ENCODE measurements at places on chromosomes 11 and 22.
A peak's percentile ranks its signal among the peaks of the same experiment; 100 is the strongest.

- DNase-seq, result no peak
Measured at GRCh38 chr11:3165152-3165705, at the start of gene OSBPL5. Gene OSBPL5 (minus strand): TSS chr11:3165310. CDS start chr11:3129148, 36,162 bp downstream.

- no peak for DNase-seq
Measured at GRCh38 chr22:23764899-23765881, 2.4 kb downstream of the C22orf15 start.

DNA sequence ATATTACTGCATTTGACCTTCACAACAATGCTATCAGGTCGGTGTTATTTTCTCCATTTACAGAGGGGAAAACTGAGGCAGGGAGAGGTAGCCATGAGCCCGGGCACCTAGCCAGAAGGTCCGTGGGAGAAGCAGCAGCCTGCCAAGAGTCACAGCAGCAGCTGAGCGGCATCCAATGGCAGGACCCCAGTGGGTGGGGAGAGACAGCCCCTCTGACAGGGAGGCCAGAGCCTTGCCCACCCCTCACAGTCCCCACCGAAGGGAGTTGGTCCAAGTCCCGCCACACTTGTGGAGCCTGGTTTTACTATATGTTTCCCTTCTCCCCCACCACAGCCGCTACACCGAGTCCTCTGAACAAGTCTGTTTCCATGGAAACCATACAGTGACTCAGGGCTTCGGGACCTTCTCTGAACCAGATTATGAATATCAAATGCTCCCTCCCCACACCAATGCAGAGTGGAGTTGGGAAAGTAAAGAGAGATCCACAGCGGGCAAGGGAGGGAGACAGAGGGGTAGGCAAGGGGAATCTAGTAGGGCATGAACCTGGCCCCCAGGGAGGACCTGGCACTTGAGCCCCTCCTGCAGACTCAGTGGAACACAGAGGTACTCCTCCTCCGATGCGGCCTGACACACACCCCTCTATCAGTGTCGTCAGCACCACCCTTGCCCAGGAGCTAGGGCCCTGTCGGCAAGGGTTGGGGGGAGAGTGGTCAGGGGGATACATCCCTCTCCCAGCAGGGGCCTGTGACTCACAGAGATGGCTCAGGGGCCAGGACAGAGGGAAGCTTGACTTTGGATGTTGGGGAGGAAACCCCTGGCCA lies 2.5 kb downstream of the CHST1 start:
- peak; percentile 54 for DNase-seq

GRCh38 chr11:35118906-35119305 lies 20.1 kb upstream of the CD44 start:
- DNase-seq, result no peak

GRCh38 chr11:1038921-1039320 lies 2.4 kb upstream of the MUC6 start:
- DNase-seq, result no peak

DNA sequence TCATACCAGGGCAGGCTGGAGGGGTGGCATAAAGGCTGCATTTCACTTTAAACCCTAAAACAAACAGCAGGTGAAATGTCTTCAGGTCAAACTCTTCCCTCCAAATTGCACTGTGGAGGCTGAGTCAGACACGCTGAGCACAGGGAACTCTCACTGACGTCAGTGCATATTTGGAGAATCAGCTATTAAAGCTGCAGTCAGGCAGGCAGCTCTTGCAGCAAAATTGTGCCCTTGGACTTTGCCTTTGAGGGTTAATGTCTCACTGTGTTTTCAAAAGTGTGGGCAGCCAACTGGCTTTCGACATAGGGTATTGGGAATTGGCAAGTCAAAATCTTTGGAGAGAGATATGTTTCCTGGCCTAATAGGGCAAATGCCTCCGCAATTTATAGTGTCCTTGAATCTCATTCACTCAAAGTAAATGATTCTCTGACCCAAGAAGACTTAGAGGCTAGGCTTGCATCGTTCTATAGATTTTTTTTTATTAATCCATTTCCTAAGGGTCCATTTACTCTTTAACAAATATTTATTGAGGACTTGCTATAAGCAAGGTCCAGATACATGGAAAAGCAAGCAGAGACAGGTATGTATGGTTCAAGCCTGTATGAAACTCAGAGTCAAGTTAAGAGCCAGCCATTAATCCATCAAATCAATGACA lies 27.7 kb upstream of the SMCO4 start:
- DNase-seq, result peak; percentile 24

GRCh38 chr11:125057693-125058016 lies 5.5 kb upstream of the SLC37A2 start:
- no peak for DNase-seq

- no peak for DNase-seq
Measured at GRCh38 chr11:96229354-96229977, 113.5 kb downstream of the MAML2 start.

GRCh38 chr11:23423104-23423503 lies 562.8 kb upstream of the CCDC179 start:
- peak; percentile 29 for DNase-seq

DNA sequence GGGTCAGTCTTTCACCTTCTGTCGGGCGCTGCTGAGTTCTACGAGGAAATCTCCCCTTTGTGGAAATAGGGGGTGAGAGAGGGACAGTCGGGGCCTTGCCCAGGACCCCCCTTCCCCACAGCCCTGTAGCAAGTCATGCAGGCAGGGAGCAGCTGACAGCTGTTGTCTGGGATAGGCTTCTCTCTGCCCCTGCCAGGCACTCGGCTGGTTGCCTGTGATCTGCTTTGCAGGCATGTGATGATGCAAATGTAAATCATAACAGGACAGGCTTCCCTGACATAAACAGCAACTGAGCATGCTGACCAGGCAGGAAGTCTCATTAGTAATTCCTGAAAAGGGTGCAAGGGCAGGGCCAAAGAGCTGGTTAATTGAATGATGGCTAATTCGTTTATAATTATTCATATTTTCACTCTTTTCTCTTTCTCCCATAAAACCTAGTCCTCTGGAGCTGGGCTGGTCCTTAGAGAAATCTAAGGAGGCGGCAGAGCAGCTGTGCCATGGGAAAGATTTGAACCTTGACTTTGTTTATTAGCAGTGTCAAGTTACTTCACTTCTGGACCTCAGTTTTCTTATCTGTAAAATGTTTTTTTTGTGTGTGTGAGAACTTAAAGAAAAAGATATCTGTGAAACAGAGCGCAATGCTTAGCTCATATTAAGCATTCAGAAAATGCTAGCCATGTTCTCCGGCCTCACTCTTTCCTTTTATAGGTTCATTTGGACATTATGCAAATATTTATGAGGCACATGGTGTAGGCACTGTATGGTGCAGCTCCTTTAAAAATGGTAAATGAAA lies 129.7 kb downstream of the LDLRAD3 start:
- peak; percentile 40 for DNase-seq

GRCh38 chr11:35247863-35248262 lies 108.9 kb downstream of the CD44 start:
- DNase-seq, result no peak

- DNase-seq, result no peak
Measured at GRCh38 chr22:28933321-28933720, 49.9 kb downstream of the ZNRF3 start.

DNA sequence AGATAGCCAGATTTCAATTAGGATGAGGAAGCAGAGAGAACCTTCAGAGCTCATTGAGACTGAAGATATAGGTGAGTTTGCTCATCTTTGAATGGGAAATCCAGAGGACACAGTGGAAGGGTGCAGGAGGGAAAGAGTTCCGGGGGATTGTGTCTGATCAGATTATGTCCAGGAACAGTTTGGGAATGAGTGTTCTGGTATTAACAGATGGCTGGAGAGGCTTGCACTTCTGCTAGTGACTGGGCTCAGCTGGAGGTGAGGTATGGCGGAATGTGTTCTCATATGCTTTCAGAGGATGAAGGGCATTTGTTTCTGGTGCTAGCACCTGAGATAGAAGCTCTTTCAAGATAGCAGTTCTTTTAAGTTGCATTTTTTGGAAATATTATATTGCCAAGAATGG lies 27.6 kb downstream of the ALKBH3 start:
- no peak for DNase-seq

GRCh38 chr22:29477723-29478318 lies 2.2 kb upstream of the NEFH start:
- no peak for DNase-seq

DNA sequence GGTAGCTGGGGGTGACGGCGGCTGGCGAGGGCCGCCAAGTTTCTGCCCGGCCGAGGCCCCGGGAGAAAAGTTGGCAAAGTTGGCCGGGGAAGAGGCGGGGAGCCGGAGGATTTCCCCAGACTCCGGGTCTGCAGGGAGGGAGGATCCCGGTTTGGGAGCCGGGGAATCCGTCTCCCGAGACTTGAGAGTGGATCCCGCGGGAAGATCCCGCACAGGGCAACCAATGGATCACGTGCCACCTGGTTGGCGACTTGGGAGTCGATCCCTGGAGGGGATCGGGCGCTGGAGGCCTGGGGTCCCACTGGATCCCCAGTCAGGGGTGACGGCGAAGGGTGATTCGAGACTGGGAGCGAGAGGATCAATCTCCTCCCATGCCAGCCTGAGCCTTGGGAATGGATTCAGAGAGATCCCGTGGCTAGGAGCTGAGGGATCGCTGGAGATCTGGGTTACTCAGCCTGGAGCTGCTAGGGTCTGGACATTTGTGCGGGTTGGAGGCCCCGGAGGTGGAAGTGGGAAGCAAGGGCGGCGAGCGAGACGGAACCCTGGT lies 394 bp downstream of the KIAA1671 start:
- no peak for DNase-seq

GRCh38 chr11:66274219-66274618 lies 3.8 kb upstream of the CNIH2 start:
- DNase-seq, result no peak

DNA sequence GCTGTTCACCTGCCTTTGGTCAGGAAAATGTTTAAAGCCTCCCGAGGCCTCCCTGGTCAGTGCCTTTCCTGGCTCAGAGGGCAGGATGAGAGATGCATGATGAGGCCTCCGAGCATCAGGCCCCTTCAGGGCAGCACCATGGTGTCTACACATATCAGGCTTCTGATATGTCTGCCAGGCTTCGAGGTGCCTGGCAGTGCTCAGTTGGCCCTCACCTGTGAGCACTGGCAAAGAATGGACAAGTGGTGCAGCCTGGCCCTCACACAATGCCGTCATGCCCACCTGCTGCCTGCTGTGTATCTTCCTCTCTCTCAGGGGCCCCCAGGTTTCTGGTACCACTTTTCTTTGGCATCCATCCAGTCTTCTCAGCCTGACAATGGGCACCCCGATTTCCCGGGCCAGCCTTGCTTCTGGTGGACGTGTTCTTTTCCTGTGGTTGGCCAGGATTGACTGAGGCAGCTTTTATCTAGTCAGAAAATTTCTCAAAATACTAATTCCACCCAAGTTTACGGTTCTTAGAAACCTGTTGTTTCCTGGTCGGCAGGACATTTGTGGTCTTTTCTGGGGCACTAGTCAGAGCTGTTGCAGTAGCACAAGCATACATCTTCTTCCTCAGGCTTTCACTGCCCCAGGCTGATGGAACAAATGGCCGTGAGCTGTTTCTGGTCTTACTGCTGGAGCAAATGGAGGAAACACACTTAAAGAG lies 76.8 kb upstream of the SUSD2 start:
- DNase-seq, result no peak

DNA sequence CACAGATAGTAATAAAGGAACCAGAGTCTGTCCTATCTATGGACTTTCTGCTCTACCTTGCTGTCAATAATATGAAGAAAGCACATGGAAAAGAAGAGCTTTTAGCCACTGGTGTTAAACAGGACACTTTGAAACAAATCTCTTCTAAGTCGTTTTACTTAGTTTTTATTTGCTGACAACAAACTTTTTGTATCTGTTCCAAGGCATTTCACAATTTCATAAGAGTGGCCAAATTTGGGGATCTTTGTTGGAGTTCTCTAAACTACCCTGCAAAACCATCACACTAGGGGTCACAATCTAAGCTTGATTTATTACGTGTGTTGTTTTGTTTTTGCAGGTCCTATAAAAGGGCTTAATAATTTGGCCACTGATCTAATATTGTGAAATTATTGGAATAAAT lies 54.4 kb downstream of the BBOX1 start:
- DNase-seq, result no peak

GRCh38 chr11:64150481-64151239 lies 15.3 kb downstream of the MACROD1 start:
- DNase-seq, result no peak

DNA sequence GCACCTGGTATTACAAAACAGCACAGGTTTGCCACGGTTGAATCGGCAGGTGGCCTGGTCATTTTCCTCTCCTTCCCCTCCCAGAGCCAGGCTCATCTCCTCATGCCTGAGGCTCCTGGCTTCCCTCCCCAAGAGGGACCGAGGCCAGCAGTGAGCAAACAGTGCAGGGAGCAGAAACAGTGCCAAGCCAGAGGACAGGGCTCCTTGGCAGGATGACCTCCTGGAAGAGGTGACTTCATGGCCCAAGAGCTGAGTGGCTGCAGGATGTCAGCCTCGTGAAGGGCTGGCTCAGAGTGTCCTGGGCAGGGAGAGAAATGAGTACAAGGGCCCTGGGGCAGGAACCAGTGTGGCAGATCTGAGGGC lies 22.8 kb upstream of the PPFIA1 start:
- no peak for DNase-seq

DNA sequence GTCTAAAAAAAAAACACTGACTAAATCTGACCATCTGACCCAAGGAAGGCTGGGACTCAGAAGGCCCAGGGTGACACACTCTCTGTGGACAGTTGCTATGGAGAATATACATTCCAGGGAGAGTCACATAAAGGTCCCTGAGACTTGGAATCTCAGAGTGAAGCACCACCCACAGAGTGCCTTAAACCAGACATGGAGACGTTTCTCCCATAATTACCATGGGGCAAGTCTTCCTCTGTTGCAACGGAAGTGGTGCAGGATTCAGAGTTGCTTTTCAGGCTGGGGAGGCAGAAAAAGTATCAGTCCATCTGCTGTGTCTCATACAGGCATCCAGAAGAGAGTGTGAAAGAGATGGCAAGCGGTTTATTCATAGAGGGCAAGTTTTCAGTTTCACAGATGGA lies 58.7 kb upstream of the SLN start:
- peak; percentile 17 for DNase-seq

GRCh38 chr11:112225753-112226061 lies 521 bp upstream of the PTS start:
- DNase-seq, result no peak

- DNase-seq, result no peak
Measured at GRCh38 chr11:120676991-120677390, 165.4 kb downstream of the GRIK4 start.

DNA sequence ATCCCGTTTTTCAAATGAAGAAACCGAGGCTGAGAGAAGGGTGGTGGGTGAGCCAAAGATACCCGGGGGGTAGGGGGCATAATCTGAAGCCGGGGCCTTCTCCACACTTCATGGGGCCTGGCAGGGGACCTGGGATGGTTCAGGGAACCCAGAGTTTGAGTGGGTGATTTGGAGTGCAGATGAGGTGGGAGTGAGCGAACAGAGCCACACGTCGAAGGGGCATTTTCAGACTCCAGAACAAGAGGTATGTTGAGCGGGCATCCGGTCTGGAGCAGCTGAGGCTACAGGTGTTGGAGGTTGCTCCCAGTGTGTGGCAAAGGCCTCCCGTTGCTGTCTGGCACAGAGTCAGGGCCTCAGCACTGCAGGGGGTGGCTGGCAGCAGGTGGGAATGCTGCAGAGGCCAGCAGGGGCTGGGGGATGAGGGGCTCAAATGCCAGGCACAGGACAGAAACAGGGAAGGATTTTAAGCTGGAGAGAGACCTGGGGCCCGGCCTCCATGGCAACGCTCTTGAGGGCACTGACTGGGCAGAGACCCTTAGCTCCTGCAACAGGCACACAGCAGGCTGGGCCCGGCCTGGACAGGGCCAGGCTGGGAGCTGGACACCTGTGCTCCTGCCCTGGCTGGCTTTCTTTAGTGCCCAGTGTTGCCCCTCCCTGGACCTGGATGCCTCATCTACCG lies 46.2 kb downstream of the WNT11 start:
- no peak for DNase-seq

GRCh38 chr11:26688701-26689100 lies 33.2 kb downstream of the SLC5A12 start:
- no peak for DNase-seq
